ENCODE measurements at places on chromosomes 2 and 18.

DNA sequence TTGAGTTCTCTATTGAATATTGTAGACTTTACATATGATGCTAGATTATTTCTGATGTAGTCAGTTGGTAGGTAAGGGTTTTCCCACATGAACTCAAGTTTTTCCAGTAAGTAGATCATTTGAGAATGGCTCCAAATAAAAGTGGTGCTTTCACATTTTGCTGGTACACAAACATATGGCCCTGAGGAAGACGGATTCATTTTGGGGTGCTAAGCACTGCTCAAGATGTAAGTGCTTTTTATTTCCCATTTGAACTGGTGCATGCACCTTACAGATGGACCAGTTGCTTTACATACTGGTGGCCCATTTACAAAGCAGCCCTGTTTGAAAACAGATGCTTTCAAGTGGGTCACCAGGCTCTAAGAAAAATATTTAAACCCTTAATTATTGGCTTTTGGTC lies 266.7 kb downstream of the MEIS1 start:
- no peak for DNase-seq

- DNase-seq = no peak
Observed at GRCh38 chr2:216465579-216466195, 33.0 kb upstream of the RPL37A start.

DNA sequence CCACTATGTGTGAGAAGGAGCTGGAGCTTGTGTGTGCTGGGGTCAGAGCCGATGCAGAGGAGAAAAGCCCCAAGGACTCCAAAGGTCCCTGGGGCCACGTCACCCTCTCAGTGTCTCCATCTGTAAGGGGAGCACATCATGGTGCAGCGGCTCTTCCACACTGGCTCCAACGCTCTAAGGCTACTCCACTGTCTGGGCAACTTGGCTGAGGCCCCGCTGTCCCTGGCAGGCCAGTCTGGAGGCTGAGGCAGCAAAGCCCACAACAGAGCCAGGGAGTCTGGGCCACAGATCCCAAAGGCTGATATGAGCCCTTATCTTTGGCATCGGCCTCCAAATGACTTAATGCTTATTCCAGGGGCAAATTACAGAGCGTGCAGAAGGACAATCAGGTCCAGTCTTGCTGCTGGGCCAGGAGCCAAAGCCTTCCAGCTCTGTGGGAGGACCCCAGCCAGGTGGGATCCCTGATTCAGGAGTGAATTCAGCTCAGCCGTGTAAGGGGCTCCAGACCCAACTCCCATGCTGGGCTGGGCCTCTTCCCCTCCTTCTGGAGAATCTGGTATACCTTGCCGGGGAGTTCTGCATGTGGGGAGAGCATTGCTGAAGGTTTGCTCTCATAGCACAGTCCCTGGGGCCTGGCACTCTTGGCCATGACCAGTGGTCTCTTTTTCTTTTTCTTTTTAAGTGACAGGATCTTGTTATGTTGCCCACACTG lies 1.8 kb upstream of the DUSP2 start:
- no peak for DNase-seq

DNA sequence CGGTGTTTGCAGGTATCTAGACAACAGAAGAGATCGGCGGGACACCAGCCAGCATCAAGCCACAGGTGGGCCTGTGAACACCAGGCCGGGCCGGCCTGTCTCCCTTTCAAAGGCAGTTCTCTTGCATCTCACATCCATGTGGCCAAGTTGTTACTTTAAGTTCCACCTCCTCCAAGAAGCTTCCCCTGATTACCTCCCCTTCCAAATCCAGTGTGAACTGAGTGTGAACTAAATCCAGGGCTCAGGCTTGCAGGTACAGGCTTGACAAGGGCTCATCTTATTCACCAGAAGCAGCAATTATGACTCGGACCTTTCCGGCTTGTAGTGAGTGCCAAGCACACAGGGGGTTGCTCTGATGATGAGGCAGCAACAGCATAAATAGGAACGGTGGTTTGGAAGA lies 3.9 kb downstream of the CRACDL start:
- DNase-seq = no peak

Measured in keratinocyte (primary cell).